ENCODE measurements at places on chromosomes 6 and 20.

GRCh38 chr20:22815603-22816315 lies 219.4 kb upstream of the SSTR4 start:
- no peaks in the 10 kb centered on the region for H3K4me1 ChIP-seq
- H3K27me3 ChIP-seq: no peaks in the 10 kb centered on the region
- H3K36me3 ChIP-seq: no peaks in the 10 kb centered on the region
- DNase-seq: no peak

GRCh38 chr6:2978923-2979322 lies 7.6 kb upstream of the SERPINB6 start:
- H3K4me1 ChIP-seq: peaks cover 4% of the 10 kb centered on the region
- H3K4me3 ChIP-seq: no peak overlapping the region
- H3K27ac ChIP-seq: no peak overlapping the region
- H3K27me3 ChIP-seq: peaks cover 27% of the 10 kb centered on the region
- DNase-seq: no peak
- peaks cover under 1% of the 10 kb centered on the region for H3K36me3 ChIP-seq

DNA sequence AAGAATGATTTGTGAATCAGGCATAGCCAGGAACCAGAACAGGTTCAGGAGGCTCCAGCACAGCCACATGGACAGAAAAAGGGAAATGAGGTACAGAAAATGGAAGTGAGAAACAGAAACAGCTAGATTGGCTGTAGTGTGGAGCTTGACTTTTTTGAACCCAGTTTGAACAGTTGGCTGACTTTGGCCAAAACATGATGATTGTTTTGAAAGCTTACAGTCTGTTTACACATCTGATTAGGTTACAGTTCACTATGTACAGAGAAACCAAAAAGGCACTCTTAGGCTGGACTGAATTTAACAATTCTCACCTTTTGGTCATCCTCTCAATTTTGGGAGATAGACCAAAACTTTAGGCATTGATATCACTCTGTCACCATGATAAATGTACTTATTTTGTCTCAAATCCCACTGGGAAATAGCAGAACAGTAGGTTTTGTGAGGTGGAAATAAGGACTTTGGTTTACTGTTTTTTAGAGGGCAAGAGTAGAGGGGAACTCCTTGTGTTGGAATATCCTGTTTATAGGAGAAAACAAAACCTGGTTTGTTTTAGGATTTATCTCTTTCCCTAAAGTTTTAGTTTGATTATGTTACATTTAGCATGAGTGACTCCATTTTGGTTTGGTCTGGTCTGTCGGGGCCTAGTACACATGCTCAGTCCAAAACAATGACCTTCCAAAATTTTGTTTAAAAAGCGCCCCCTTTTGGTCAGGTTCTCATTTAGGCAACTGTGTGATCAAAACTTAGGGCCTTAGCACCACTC lies 123.1 kb downstream of the OLIG3 start:
- no peak overlapping the region for H3K27ac ChIP-seq
- H3K4me3 ChIP-seq: no peak overlapping the region
- H3K36me3 ChIP-seq: no peaks in the 10 kb centered on the region
- DNase-seq: no peak

DNA sequence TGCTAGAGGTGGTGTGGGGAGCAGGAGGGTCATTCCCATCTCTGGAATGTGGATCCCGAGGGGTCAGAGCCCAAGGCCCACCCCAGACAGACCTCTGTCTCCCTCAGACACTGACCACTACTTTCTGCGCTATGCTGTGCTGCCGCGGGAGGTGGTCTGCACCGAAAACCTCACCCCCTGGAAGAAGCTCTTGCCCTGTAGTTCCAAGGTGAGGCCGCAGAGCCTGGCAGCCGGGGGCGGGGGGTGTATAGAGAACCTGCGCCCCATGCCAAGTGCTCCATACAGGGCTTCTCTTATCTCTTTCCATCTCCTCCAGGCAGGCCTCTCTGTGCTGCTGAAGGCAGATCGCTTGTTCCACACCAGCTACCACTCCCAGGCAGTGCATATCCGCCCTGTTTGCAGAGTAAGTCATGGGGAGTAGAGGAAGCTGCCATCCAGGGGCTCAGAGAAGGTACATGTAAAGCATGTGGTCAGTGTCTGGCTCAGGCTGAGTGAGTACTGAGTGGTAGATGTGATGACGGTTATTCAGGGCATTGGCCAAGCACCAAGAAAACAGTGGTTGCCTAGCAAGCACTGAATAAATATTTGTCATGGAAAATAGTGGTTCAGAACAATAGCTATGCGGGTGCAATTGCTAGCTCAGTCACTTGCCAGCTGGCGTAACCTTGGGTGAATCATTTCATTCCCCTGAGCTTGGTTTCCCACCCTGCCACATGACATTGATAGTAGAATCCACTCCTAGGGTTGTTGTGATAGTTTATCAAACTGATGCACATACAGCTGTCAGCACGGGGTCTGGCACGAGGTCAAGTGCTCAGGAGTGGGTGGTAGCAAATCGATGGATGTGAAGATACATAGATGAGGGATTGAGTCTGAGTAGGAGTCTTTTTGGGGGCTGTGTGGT lies 3.5 kb downstream of the PIGT start:
- no peaks in the 10 kb centered on the region for H3K27me3 ChIP-seq
- no peak for DNase-seq
- peaks cover 33% of the 10 kb centered on the region for H3K4me1 ChIP-seq
- no peak overlapping the region for H3K4me3 ChIP-seq

DNA sequence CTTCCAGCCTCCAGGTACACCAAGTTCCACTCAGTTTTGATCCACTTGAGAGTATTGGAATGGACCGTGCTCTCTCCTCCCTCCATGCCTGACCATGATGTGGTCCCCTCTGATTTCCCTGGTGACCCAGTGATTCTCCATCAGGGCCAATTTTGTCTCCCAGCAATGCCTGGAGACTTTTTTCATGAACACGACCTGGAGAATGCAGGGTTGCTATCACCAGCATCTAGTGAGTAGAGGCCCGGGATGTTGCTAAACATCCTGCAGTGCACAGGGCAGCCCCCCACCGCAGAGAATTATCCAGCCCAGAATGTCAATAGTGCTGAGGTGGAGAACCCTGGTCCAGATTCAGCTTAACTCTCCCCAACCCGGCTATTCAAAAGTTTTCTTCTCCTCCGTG lies 134.0 kb upstream of the RREB1 start:
- no peaks in the 10 kb centered on the region for H3K4me1 ChIP-seq
- no peak for DNase-seq
- peaks cover 2% of the 10 kb centered on the region for H3K27me3 ChIP-seq
- H3K36me3 ChIP-seq: no peaks in the 10 kb centered on the region

- H3K27ac ChIP-seq: no peak overlapping the region
- H3K4me1 ChIP-seq: peaks cover 45% of the 10 kb centered on the region
- H3K27me3 ChIP-seq: no peaks in the 10 kb centered on the region
- no peak for DNase-seq
These were observed 30.7 kb downstream of the ARHGAP18 start for GRCh38 chr6:129679275-129679674.

DNA sequence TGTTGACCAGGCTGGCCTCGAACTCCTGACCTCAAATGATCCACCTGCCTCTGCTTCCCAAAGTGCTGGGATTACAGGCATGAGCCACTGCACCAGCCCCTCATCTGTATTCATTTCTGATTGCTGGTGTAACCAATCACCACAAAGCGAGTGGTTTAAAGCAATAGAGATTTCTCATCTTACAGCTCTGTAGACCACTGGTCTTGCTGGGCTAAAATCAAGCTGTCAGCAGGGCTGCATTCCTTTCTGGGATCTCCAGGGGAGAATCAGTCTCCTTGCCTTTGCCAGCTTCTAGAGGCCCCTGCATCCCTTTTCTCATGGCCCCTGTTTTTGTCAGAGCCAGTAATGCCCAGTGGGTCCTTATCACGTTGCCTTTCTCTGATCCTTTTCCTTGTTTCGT lies 49.9 kb upstream of the PMEPA1 start:
- DNase-seq: no peak
- no peaks in the 10 kb centered on the region for H3K36me3 ChIP-seq
- peaks cover 5% of the 10 kb centered on the region for H3K27me3 ChIP-seq
- no peak overlapping the region for H3K4me3 ChIP-seq

DNA sequence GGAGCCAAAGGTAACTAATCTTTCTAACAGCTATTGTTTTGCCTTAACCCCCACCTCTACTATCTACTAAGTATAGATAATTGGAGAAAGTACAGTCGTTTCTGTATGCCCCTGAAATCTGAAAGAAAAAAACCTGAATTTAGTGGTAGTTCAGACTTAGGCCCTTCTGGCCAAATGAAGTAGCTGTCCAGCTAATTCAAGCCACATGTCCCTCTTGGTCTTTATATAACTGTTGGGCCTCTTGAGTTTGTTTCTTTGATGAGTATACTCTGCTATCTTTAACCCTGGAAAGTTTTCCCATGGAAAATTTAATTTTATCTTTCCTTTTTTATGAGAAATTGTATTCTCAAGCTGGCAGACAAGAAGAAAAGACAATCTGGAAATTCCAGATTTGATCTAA lies 73.0 kb upstream of the FAM8A1 start:
- DNase-seq: no peak
- H3K27me3 ChIP-seq: peaks cover 4% of the 10 kb centered on the region
- no peak overlapping the region for H3K27ac ChIP-seq

- no peak for DNase-seq
- H3K27me3 ChIP-seq: no peaks in the 10 kb centered on the region
- peaks cover 78% of the 10 kb centered on the region for H3K36me3 ChIP-seq
- peaks cover 72% of the 10 kb centered on the region for H3K4me1 ChIP-seq
- no peak overlapping the region for H3K4me3 ChIP-seq
These were observed 22.3 kb downstream of the PPP1R16B start for GRCh38 chr20:38827770-38828281.
